ENCODE measurements at places on chromosomes 11 and 22.

- DNase-seq, result no peak
These were observed 30.7 kb upstream of the USP47 start for GRCh38 chr11:11810764-11811726.

GRCh38 chr11:72263361-72263760, 19.4 kb upstream of the PHOX2A start:
- no peak for DNase-seq

DNA sequence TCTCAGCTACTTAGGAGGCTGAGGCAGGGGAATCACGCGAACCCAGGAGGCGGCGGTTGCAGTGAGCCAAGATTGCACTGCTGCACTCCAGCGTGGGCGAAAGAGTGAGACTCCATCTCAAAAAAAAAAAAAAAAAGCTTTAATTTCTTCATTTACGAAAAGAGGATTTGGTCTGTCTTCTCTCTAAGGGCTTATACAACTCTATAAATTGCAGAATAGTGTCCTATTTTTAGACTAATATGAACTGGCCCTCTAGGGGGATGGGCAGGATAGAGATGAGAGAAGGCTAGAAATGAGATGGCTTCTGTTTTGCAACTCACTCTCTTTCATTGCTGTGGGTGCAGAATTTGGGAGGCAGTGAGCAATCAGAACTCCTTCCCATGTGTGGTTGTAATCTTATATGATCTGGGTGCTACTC, 11.3 kb downstream of the MAML2 start:
- DNase-seq, result no peak

DNA sequence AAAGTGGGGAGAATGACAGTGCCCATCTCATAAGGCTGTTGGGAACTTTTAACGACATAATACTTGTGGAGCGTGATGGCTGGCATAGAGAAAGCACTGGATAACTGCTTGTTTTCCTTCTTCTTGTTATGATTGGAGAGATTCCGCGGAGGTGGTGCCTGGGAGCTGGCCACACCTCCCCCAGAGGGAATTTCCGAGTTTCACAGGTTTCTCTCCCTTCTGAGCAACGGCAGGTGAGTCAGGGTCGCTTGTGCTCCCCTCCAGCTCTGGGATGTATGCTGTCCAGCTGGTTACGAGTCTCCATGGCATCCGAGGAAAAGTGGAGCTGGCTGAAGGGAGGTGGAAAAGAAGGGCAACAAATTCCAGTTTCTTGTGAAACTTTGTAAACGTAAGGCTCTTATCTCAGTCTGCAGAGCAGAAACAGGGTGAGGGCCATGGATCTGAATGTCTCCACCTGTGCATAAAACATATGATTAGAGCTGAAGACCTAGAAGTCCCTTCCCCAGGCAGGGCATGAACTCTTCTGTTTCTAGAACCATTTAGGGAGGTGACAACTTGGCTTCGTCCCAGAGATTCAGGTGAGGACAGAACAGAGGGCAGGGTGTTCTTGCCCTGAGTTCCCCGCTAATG, 10.0 kb upstream of the PLET1 start:
- DNase-seq, result no peak

GRCh38 chr11:1570896-1571759, 943 bp downstream of the DUSP8 start:
- DNase-seq, result no peak

- no peak for DNase-seq
These were observed 22.6 kb downstream of the TENM4 start for GRCh38 chr11:79418241-79418640.

All from NCI-H1092 treated with DMSO at 0.1 percent for 48 hours (cell line).